LHCN-M2 (cell line): ENCODE measurements at places on chromosomes 2 and 18. TPM values are rescaled to one million over a fixed set of nuclear protein-coding genes. Genes with fewer than 3 reads are reported as not detected.

PCARE gene
- total RNA-seq = not detected in 2 replicates

- DNase-seq = no peak
Observed at GRCh38 chr2:71777946-71778345, 324.6 kb downstream of the DYSF start.

GRCh38 chr2:38436227-38436664 is 59.2 kb upstream of the ATL2 start:
- no peak for DNase-seq

GCG gene
- total RNA-seq = 0.17 TPM in 1 of 2 replicates, not detected in the other

GRCh38 chr2:84782717-84783442 is 98.0 kb downstream of the TRABD2A start:
- no peak for DNase-seq

ALPG gene
- not detected in 2 replicates for total RNA-seq
